ENCODE measurements at places on chromosomes 13 and 19. TPM values are rescaled to one million over a fixed set of nuclear protein-coding genes. Genes with fewer than 3 reads are reported as not detected.

The CRB3 gene
- not detected for total RNA-seq

The ZNF525 gene
- 8.6 TPM for total RNA-seq

The ZNF429 gene
- total RNA-seq = 2.8 TPM

The CGB5 gene
- total RNA-seq = not detected

The ZNF284 gene
- total RNA-seq = 2.1 TPM

The TMEM255B gene
- total RNA-seq = 27.5 TPM

The KLK12 gene
- not detected for total RNA-seq

The ITGBL1 gene
- total RNA-seq = 3.2 TPM

The MAMSTR gene
- 0.16 TPM for total RNA-seq

Measured in bladder microvascular endothelial cell (primary cell).